Body of pancreas (tissue), 4 donors: ENCODE measurements at places on chromosomes 5 and 9. TPM values are rescaled to one million over a fixed set of nuclear protein-coding genes. Genes with fewer than 3 reads are reported as not detected.

DNA sequence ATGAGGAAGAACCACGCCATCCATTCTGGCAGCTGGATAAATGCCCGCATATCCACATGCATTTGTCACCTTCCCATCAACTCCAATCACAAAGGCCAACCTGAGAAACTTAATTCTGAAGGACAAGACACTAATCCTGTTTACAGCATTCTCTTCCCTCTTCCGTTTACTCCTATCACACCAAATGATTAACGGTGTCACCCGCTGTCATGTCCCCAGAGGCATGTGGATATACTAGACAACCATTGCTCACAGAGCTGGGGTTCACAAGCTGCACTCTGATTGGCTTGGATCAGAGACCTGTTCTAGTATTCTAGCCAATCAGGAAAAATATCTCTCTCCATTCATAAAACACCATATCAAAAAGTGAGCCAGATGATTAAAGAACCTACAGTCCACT lies 3.6 kb downstream of the MACROH2A1 start:
- no peaks in the 10 kb centered on the region for H3K36me3 ChIP-seq
- no peak overlapping the region for H3K27ac ChIP-seq
- H3K4me3 ChIP-seq, result no peak overlapping the region
- DNase-seq, result no peak

DNA sequence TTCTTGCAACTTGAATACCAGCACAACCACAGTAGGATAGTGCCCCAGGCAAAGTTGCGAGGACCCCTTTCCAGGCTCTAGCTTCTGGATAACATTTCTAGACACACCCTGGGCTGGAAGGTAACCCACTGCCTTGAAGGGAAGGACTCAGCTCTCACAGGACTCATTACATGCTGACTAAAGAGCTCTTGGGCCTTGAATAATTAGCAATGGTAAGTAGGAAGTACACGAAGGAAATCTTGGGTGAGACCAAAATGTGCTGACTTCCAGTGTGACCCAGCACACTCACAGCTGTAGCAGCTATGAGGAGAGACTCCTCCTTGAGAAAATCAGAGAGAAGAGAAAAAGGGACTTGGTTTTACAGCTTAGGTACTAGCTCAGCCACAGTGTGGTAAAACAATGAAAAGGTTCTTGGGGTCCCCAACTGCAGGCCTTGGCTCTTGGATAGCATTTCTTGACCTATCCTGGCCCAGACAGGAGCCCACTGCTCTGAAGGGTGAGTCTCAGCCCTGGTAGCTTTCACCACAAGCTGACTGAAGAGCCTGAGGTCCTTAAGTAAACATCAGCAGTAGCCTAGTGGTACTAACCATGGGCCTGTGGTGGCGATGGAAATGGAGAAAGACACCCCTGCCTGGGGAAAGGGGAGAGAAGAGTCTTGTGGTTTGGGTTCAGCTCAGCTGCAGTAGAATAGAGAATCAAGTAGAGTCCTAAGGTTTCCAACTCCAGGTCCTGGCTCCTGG lies 621.7 kb downstream of the SEMA5A start:
- no peak overlapping the region for H3K4me3 ChIP-seq
- no peak overlapping the region for H3K27ac ChIP-seq
- no peak for DNase-seq
- H3K36me3 ChIP-seq, result no peaks in the 10 kb centered on the region

Gene ARSI
- total RNA-seq, result not detected

Gene GCNT4
- total RNA-seq, result 3.3 TPM
